ENCODE measurements at places on chromosomes 12 and 14. TPM values are rescaled to one million over a fixed set of nuclear protein-coding genes. Genes with fewer than 3 reads are reported as not detected.
A peak's percentile ranks its signal among the peaks of the same experiment; 100 is the strongest.

LRRIQ1 gene
- total RNA-seq: 0.68 TPM

ADGRD1 gene
- total RNA-seq: 0.17 TPM

LALBA gene
- total RNA-seq: not detected

PA2G4 gene
- 106 TPM for total RNA-seq

MIP gene
- total RNA-seq: not detected

OAS1 gene
- total RNA-seq: 30.7 TPM

DNA sequence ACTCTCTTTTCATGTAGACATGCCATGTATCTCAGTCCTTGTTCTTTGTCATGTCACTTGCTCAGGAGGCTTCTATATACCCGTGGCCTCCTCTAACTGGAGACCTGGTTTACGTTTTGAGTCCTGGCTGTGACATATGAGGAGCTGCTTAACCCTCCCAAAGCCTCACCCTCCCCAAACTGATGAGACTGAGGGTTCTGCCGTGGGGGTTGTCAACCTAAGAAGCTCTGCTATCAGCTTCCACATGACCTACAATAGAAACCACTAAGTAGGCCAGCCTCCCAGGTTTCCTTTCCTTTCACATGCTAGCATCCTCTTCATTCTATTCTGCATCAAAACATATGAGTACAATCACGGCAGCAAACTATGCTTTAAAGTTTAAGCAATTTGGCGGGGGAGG lies 76.8 kb upstream of the WSCD2 start:
- DNase-seq: no peak

- DNase-seq: peak; percentile 61
Observed at GRCh38 chr14:44846232-44846824, 115.4 kb downstream of the KLHL28 start.

- DNase-seq: no peak
Observed at GRCh38 chr12:8960176-8960575, 10.7 kb upstream of the M6PR start.

DNA sequence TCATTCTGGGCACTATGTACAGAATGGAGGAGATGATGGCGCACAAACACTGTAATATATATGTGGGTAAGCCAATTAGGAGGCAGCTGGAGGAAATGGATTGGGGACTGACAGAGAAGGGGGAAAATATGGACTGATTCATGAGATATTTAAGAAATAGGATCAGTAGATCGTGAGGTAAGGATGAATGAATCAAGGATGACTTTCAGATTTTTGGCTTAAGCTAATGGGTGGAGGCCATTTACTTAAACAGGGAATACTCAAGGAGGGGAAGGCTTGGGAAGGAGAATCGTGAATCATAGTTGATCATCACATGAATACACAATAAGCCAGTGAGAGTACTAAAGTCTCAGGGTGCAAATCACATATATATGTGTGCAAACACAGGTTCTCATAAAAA lies 11.2 kb upstream of the GNPNAT1 start:
- no peak for DNase-seq

DNA sequence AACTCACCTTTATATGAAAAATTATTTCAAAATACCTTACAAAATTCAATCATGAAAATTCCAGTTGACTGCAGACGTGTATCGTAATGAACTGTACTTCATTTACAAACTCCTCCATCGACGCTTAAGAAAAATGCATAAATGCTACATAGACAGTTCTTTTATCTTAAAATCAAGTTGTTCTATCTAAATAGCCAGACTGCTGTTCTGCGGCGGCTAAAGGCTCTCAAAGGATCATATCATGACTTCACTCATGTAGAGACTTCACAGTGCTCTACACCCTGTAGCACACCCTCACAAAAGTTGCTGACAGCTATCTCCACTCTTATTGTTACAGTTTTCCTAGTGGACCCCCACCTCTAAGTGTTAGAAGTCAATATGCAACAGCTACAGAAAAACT lies 5.2 kb downstream of the KRAS start:
- no peak for DNase-seq

DNA sequence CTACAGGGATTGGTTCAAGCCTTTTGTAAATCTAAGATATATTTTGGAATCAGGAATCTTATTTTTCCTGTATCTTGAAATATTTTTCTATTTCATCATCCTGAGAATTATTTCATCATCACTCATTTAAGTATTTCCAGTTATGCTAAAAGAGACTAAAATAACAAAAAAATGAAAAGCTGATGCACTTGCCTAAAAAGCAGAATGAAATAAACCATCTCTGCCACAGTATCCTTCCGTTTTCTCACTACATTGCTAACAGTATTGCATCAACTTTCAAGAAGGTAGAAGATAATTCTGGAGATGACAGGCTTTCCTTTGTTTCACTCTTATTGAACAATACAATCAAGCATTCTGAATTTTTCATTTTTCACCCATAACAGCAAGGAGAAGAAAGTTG lies 31.1 kb upstream of the EIF5 start:
- DNase-seq: no peak

GRCh38 chr12:88142610-88142991 lies 494 bp downstream of the TMTC3 start:
- no peak for DNase-seq

DNA sequence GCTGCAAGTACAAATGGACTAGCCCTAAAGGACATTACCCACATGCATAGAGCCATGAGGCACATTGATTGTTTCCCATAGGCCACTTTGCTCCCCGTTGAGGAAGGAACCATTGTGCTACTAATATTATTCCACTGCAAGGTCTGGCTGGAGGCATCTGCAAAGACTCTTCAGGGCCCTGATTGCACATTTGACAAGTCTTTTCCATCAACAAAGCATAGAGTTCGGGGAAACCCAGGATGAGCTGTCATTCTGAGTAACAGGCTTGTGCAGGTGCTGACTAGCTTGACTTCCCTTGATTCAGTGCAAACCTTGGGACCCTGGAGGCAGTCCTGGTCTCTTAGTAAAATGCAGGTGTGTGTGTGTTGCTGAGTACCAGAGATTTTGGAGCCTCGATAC lies 73.8 kb downstream of the SUSD6 start:
- peak; percentile 79 for DNase-seq

GRCh38 chr14:67881225-67881624 lies 61.6 kb downstream of the RAD51B start:
- peak; percentile 12 for DNase-seq

DNA sequence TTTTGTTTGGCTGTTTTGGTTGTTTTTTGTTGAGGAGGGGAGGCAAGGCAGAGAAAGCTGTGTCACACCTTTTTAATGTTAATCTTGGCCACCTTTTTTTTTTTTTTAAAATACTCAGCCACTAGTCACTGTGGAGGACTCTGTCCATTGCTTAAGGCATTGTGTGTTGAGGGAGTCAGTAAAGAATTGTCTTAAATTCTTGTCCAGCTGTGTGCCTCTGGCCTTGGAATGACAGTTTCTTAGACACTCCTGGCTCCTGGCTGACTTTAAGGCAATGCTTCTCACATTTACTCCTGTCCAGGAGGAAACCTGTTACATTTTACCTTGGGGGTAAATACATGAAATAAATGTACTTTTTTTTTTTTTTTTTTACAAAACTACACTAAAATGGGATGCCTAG lies 18.1 kb upstream of the SMCO2 start:
- DNase-seq: no peak

DNA sequence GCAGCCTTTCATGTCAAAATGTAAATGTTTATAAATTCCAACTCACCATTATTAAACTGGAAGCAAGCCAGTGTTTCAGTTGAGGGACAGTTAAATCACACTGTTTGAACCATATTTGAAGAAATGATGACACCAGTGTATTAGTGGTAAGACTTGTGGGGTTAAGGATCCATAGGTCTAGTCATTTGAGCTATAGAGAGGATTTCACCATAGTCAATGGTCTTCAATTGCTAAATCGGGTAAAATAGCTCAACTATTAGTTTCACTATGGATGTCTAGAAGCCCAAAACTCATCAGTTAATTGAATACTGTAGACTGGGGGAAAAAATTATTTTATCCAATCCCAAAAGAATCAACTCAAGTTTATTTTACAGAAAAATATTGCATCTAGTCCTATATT lies 659.1 kb downstream of the NRXN3 start:
- DNase-seq: no peak

DNA sequence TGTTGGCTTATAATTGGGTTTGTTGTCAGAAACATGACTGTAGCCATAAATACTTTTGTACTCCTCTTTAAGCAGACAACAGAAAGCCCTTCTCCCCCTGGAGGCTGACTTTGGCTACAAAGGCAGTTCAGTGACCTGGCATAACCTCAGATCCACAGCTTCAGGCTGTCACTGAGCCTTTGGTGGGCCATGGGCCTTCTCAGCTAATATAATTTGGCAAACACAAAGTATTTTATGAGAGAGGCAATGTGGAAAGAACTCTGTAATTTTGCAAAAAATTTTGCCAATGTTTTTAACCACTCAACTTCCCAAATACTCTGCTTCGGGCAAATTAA lies 15.5 kb upstream of the MGP start:
- DNase-seq: no peak

DNA sequence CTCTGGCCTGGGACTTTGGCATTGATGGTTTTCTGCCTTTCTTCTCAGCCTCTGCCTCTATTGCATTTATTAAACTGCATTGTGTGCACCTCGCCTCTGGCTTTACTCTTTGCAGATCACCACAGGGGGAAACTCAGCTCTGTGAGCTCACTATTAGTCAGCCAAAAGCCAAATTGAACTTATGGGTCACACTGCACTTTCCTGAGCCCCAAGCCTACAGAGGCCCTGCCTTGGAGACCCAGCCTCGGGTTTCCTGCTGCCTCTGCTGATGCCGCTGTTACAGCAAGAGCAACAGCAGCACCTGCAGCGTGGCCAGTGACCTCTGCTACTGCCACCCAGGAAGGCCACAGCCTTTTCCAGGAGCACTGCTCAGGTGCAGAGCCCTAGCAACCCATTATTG lies 122.5 kb downstream of the DAD1 start:
- no peak for DNase-seq

DNA sequence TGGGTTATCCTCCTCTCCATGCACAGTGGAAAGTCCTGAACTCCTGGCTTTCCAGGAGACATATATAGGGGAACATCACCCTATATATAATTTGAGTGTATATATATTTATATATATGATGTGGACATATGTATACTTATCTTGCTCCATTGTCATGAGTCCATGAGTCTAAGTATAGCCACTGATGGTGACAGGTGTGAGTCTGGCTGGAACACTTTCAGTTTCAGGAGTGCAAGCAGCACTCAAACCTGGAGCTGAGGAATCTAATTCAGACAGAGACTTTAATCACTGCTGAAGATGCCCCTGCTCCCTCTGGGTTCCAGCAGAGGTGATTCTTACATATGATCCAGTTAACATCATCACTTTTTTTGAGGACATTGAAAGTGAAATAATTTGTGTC lies 4.4 kb downstream of the SSTR1 start:
- DNase-seq: no peak

- no peak for DNase-seq
Observed at GRCh38 chr14:101828046-101828445, 66.5 kb downstream of the PPP2R5C start.

DNA sequence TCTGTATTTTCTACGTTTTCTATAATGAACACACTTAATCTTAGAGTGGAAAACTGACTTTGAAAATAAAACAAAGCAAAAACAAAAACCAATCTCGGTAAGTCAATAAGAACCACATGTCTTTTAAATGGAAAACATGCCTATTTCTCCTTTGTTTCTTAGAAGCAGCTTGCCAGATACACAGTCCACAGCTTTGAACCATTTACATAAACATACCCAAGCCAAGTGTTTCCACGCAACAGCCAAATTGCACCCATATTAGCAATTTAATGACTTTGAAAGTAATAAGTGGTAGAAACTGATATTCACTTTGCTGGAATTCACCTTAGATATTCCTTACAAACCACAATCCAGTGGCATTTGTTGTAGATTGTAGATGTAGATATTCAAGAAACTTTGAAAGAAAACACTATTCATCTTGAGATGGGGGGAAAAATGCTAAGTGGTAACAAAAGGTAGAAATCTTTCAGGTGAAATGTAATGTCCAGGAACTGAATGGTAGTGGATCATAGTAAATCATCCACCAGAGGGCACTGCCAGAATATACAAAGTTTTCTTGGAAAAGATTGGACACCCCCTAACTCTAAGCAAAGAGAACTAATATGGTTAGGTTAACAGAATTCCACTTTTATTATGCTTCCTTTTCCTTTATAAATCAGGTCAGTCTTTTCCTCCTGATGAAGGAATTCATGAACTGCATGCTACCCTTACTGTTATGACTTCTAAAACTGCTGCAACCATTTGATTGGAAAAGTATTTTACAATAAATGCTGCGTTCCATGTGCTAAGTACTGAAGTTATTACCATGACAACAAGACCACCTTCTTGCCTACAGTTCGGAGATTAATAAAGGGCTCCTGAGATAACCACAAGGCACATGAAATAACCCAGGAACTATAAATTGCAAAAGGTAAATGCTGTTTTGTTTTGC lies 69.8 kb downstream of the RERG start:
- DNase-seq: peak; percentile 32

DNA sequence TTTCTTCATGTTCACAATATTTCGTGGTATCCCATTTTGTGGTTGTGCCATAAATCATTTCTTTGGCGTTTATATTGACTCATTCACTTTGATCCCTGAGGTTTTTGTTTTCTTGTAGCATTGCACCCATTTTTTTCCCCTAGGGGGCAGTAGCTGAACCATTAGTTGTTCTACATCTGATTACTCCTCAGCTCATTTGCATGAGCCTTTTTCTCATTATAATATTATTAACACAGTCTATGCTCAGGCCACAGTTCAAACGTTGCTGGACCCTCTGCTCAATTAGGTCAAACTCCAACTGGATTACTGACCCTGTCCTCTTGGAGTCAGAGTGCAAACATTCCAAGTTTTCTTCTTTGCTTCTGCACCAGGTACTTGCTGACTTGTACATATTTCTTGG lies 475.4 kb upstream of the SEL1L start:
- no peak for DNase-seq

DNA sequence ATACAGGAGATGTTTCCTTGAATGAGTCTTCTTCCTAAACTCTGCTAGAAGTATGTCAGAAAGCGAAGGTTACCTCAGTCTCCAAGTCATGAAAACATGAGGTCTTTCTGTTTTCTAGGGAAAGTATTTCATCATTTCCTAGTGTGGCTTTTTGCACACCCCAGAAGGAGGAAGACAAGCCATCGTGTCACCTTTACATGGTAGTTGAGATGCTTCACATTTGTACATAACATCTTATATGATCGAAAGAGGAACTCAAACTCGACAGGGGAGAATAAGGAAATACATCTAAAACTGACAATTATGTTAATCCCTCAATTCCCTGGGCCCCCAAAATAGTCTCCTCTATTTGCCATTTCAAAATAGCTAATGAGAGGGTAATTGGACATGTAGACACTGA lies 214.1 kb upstream of the PLEKHG7 start:
- DNase-seq: no peak

- DNase-seq: peak; percentile 0
Observed at GRCh38 chr14:43894534-43894933, 612.5 kb downstream of the FSCB start.

- no peak for DNase-seq
Observed at GRCh38 chr12:124177951-124178316, 117.0 kb upstream of the RFLNA start.

- no peak for DNase-seq
Observed at GRCh38 chr14:30159374-30159773, 231.7 kb upstream of the PRKD1 start.

Data from dermis blood vessel endothelial cell (primary cell).